GM20000 (cell line): ENCODE measurements at places on chromosomes 2 and 18.

- DNase-seq, result no peak
Observed at GRCh38 chr18:24073791-24074190, 59.2 kb downstream of the TTC39C start.

DNA sequence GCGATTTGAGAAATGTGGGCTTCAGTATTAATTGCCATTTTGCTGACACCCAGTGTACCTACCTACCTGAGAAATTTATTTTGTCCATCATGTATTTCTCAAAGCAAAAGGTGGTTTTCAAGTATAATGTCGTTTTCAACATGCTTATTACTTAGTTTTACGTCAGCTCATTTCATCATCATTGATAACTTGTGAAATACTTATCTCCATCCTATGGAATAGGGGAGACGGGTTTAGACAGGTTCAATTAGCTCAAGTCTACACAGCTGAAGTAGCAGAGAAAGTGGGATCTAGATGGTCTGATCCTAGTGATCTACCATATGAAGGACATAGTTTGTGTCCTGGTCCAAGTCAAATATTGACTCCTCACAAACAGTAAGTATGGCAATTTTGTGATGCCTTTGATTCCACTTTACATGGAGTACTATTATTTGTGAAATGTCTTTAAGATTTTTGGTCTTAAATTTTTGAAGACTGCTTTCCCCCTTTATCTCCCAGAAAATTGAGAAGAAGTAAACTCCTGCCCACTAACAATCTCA is 45.1 kb downstream of the VAPA start:
- no peak for DNase-seq

DNA sequence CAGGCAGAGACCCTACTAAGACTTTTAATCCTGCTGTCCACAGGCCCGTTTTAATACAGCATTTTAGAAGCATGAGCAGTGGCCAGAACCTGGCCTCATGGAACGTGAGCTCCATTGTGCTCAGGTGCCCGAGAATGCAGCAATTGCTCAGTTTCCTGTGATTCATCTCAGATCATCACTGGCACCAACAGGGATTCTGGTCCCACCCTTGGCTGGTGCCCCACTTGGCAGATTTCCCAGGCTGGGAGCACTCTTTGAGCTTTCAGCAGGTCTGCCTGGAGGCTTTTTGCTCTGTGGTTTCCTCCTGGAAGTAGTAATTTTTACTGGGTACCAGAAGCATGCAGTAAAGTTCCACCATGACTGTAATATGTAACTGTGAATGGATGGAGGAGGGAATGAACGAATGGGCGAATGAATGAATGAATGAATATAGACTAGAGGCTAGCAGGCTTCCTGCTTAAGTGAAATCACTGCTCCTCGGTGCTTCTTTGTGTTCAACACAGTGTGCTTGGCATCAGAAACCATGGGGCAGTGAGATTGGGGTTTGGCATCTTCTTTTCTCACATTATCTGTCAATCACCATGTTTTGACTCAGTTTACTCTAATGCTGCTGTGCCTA is 312.9 kb downstream of the PRKCE start:
- DNase-seq, result no peak

DNA sequence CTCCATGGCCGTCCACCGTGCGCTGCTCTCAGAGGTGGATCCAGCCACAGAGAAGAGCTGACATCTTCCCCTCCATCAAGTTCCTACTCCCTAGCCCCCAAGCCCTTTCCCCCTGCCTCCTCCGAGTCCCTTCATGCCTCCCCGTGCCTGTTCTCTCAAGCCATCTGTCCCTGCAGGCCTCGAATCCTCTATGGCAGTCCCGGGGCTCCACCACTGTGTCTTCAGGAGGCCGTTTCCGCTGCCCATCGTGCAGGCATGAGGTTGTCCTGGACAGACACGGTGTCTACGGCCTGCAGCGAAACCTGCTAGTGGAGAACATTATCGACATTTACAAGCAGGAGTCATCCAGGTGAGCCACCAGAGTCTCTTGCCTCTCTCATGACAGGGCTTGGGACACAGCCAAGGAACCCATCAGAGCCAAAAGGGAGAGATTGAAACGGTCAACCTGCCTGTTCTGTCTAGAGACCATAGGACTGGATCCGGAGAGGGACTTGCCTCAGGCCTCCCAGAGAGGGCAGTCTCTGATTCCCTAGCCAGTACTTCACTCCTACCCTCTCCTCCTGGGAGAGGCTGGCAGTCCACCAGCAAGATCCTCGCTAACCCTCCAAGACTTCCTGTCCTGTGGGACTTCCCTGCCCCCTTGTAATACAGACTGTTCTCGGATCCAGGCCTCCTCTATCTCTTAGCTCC is 9.7 kb downstream of the UCN start:
- no peak for DNase-seq

GRCh38 chr2:74708883-74709282 is 54.8 kb downstream of the SEMA4F start:
- DNase-seq, result no peak

- DNase-seq, result no peak
Observed at GRCh38 chr2:47339745-47340541, 63.0 kb upstream of the MSH2 start.

DNA sequence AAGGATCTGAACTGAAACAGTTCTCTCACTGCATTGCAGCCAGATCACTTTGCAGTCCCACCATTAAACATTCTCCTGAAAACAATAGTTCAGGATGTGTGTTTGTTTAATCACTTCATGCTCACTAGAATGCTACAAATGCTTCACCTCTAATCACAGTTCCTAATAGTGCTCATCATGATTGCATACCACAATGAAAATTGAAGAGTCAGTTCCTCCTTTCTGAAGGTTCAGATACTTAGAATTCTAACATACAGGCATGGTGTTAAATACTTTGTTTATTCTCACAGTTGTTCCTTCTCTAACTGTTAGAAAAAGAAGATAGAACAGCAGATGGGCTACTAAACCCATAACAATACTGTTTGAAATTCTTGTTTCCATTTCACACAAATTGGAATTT is 622.3 kb upstream of the ACVR2A start:
- DNase-seq, result no peak

GRCh38 chr2:141499123-141499522 is 631.7 kb downstream of the LRP1B start:
- DNase-seq, result no peak

DNA sequence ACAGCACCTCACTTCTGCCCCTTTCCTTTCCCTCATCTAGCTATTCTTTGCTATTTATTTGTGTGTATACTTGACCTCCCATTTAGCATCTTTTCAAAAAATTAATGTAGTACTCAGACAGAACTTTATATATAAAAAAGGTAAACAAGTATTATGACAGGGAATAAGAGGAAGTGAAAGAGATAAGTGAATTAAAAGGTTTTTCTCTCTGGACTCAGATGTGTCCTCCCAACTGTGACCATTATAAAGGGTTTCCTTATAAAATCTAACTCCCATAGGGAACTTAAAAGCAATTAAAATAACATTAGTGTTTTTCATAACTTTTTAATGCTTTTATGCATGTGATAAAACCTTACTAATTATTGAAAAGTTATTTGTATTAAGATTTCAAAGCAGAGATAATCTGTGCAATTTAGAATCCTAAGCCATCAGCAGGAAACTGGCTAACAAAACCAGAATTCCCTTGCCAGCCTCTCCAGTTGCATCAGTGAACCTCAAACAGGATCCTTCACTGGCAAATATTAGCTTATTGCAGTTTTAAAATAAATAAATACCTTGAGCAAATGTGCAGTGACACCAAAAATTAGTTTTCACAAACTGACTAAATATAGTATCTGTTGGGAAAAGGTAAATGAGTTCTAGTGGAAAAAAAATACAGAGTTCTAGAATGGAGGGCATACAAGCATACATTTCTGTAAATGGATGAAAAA is 930.7 kb downstream of the BCL11A start:
- no peak for DNase-seq

- DNase-seq, result no peak
Observed at GRCh38 chr18:31105733-31106132, 3.5 kb upstream of the DSC2 start.

DNA sequence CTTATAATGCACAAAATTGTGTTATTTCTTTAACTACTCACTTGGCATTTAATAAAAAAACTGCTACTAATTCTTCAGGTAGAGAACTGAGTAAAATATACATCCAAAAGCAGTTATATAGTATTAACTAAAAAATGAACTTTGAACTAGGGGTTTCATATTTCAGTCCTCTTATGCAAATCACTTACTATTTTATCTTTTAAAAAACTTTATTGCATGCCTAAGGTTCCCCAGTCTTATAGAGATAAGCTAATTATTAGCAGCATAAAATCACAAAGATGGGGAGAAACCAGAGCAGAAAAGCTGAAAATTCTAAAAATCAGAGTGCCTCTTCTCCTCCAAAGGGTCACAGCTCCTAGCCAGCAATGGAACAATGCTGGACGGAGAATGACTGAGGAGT is 228.0 kb downstream of the CALCRL start:
- no peak for DNase-seq

- DNase-seq, result no peak
Observed at GRCh38 chr2:860259-860855, 90.3 kb upstream of the SNTG2 start.

GRCh38 chr2:236705295-236706105 is 135.9 kb downstream of the ACKR3 start:
- no peak for DNase-seq

- no peak for DNase-seq
Observed at GRCh38 chr2:133169274-133169912, 398.9 kb downstream of the NCKAP5 start.

- no peak for DNase-seq
Observed at GRCh38 chr2:166170356-166170755, 42.5 kb upstream of the SCN1A start.
